ENCODE measurements at places on chromosomes 6 and 20.

DNA sequence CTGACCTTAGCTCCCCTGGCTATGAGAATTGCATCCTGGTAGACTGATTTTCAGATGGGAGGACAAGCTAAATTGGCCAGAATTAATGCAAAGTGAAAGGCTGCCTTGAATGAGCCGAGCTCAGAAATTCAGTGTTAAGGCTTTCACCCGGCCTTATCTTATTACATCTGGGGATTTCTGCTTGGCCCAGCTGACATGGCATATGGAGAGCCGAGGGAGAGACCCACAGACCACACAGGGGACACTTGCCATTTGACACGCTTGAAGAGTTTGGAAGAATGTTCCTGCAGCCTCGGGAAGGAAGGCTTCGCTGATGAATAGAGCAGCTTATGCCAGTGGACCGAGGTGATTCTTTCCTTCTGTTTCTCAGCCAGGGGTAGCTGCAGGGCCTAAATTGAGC lies 9.0 kb downstream of the MOCS3 start:
- DNase-seq: no peak

DNA sequence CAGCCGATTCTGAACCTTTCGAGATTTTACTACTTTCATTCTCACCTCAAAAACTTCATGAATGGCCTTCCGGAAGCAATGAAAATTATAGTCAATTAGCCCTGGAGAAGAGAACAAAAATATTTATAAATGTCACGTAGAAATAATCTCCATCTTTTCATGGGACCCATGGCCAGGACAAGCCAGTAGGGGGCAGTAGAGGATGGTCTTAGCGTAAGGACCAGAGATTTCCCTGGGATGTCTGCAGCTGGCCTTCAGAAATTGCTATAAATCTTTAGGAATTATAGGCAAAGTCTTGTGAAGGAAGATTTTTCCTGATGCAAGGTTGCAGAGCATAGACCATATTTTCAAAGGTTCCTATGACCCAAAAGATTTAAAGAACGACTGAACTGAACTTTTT lies 15.6 kb upstream of the UBE2J1 start:
- DNase-seq: peak; percentile 45

DNA sequence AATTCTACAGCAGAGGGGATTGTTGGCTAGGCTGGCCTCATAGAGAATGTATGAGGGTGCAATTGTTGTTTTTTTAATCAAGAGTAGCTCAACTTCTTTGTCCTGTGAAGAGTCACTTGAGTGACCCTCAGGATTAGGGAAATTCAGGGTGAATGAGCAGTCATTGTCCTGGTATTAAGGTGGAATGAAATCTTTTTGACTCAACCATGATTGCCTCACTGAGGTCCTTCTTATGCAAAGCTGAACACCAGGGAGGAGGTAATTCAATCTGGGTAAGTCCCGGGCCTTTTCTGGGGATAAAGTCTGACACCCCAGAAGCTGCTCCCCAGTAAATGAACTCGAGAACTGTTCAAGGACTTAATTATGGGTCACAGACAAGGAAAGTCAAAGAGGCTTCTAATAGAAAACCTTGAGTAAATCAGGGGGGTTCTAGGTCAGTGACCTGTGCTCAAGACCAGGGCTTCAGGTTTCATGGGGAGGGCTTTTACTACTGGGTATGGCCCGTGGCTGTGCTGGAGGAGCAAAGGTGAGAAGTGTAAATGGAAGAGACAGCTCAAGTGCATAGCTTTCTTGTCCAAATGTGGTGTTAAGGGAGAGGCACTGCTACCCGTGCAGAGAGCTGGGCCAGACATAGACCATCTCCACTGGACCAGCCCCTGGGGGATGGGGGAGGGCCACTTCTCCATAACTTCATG lies 25.3 kb upstream of the ZBTB24 start:
- no peak for DNase-seq

DNA sequence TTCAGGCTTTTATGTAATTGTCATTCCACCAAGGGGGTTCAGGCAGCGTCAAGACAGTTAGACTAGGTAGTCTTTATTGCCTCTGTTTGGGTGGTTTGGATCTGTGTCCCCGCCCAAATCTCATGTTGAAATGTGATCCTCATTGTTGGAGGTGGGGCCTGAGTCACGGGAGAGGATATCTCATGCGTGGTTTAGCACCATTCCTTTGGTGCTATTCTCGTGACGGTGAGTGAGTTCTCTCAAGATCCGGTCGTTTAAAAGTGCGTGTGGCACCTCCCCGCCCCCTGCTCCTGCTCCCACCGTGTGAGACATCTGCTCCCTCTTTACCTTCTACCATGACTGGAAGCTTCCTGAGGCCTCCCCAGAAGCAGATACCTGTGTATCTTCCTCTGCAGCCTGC lies 51.3 kb upstream of the FOXC1 start:
- DNase-seq: no peak
